ENCODE measurements at places on chromosomes 2 and 18. TPM values are rescaled to one million over a fixed set of nuclear protein-coding genes. Genes with fewer than 3 reads are reported as not detected.

Gene ASB18
- not detected for total RNA-seq

Gene LRRC30
- total RNA-seq, result not detected

Gene SIX3
- total RNA-seq, result not detected

Gene FOXI3
- not detected for total RNA-seq

Gene EPC2
- 23.1 TPM for total RNA-seq
